ACHN (cell line): ENCODE measurements at places on chromosomes 12 and 14.

DNA sequence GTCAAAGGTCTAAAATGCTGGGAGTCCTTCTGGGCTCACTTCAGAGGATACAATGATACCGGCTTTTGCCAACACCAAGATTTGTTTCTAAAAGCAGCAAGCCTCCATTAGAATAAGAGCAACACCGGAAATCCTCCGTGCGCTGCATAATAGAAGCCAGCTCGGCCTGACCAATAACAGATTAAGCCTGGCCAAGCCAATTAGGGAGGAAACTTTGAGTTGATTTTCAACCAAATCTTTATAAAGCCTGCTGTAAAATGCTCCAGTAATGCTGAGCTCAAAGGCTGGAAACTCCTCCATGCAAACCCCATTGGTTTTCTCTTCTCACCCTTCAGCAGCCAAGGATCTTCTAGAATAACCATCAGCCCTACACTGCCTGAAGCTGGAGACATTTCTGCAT is 150.1 kb downstream of the NTF3 start:
- DNase-seq, result no peak

GRCh38 chr12:120094485-120094884 is 22.1 kb downstream of the RAB35 start:
- DNase-seq, result no peak

- DNase-seq, result no peak
Measured at GRCh38 chr14:102882226-102882906, 40.1 kb upstream of the AMN start.

DNA sequence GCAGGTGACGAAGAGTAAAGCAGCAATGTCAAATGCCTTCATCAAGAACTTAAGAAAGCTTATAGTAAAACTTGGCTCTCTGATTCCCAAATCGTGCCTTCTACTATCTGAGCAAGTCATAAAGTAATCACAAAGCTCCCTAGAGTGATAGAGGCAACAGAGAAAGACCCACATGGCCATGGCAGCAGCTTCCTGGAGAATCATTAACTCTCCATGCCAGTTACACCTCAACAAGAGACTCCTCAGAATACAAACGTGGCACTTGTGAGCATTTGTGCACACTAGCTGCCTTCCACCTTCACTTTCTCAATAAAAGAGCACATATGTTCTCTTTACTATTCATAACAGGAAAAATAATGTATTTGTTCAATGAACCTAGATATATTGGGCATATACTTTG is 48.0 kb downstream of the PLCZ1 start:
- no peak for DNase-seq

- DNase-seq, result no peak
Measured at GRCh38 chr12:10179776-10180181, 947 bp downstream of the TMEM52B start.

DNA sequence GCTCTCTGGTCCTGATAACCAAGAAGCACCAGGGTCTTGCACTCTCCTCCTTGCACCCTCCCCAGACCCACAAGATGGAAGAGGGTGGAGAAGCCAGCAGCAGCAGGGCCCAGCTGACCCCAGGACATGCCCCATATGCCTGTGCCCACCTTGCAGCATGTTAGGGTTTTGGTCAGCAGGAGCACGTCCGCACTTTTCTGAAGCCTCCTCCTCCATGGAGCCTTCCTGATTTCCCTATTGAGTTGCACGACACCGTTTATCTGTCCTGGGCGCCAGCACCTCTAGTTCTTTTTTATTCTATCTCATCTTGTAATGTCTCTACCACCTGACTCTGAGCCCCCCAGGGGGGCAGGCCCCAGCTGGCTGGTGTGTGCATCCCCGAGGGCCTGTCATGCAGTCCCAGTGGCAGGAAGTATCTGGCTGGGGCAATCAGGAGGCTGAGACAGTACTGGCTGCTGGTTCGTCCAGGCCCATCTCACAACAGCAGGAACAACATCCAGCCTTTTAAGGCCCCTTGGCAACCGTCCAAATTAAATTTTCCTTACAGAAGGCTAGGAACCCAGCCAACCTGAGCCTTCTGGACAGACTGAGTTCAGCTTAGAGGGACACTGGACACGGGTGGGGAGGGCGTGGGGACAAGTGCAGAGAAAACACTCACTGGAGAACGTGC is 39.6 kb downstream of the CCDC85C start:
- DNase-seq, result no peak

- peak; percentile 42 for DNase-seq
Measured at GRCh38 chr12:12008931-12009611, 61.7 kb upstream of the BCL2L14 start.

DNA sequence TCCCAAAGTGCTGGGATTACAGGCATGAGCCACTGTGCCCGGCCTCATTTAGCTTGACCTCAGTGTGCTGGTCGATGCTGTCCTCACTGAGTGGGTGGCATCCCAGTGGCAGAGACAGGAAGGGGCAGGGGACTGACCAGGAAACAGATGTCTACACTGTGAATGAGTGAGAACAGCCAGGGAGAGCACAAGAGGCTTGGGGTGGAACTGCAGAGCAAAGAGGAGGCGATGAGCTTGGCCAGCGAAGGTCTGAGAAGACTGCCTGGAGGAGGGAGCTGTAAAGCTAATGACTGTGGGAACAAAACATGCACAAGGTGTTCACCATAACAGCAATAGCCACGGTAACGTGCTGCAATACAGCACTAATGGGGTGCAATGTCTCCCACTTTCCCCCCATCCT is 57.2 kb upstream of the BEGAIN start:
- DNase-seq, result no peak

GRCh38 chr14:67319142-67319541 is 40.5 kb downstream of the ATP6V1D start:
- no peak for DNase-seq

- DNase-seq, result no peak
Measured at GRCh38 chr14:89340200-89341181, 76.5 kb downstream of the FOXN3 start.

DNA sequence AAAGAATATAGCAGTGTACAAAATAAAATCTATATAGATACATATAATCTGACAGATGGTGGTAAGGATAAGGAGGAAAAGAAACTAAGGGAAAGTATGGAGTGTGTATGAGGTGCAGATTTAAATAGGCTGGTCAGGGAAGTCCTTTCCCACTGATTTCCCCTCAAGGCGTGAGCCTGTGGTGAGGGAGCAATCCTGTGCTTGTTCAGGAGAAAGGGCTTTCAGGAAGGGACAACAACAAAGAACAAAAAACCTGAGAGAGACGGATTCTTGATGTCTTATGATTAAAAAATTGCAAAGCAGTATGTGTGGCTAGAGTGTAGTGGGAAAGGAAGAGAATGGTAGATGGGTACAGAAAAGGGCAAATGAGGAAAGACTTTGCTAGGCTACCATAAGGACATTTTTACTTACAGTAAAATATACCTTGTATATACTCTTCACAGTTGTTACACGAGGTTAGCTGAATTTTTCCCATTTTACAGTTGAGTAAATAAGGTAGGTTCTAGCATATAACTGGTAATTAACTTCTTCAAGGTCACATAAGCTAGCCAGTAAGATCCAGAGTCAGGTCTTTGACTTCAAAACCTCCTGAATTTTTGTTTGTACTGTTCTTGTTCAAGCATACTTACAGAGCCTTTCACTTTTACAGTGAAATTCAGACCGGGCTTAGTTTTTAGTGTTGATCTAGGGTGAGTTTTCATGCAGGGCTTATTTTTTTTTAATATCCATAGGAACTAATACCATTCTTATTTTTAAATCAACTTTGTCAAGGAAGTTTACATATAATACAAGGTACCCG is 15.6 kb downstream of the CNOT2 start:
- DNase-seq, result no peak

- no peak for DNase-seq
Measured at GRCh38 chr14:103138301-103139131, 15.3 kb downstream of the TNFAIP2 start.

- no peak for DNase-seq
Measured at GRCh38 chr12:113266106-113266895, 45.0 kb downstream of the TPCN1 start.

GRCh38 chr12:52264435-52264825 is 10.0 kb upstream of the KRT86 start:
- no peak for DNase-seq

DNA sequence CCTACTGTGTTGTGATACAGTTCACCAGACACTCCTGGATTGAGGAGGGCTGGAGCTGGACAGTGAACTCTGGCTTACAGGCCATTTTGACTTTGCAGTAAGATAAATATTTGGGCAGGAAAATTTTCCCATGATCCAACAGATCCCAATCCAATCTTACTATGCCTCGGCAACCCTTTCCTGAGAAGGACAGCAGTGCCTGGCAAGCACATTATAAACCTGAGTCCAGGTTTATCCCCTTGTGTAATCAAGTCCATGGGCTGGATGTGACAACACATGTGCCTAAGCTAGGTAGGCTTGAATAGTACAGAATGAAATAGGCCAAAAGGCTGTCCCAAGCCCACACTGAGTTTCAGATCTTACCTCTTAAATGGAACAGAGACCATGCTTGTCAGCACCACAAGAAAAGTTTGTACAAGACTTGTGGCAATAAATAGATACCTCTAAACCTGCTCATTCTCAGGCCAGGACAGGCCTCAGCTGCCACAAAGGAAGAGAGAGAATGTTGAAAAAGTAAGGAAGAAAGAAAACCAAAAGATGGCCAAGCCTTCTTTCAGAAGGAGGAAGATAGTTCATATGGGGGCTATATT is 34.9 kb downstream of the CREBL2 start:
- DNase-seq, result no peak

DNA sequence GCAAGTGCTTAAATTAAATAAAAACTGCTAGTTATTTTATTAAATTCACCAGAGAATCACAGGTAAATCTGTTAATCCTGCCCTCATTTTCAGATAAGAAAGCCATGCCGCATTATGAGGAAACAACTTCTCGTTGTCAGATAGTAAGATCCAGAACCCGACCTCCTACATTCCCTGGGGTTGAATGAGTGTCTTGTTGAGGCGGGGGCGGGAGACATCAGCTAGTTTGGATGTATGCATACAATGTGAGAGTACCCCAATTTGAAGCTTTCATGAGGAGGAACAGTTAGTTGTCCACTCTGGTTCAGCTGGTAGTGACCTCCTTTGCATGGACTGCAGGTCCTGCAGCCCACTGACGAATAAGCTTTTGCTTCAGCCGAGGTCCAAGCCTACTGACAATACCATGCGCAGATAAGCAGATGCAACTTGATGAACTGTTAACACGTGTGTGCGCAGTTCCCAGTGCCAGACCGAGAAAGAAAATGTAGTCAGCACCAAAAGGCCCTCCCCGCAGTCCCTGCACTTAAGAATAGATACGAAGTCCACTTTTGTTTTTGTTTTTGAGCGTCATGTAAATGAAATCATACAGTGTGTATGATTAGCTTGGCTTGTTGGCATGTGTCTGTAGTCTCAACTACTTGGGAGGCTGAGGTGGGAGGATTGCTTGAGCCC is 34.9 kb downstream of the EVL start:
- DNase-seq, result no peak

GRCh38 chr14:54769951-54770863 is 132.4 kb downstream of the GCH1 start:
- no peak for DNase-seq

- DNase-seq, result no peak
Measured at GRCh38 chr14:42628602-42629001, 1021.9 kb downstream of the LRFN5 start.

DNA sequence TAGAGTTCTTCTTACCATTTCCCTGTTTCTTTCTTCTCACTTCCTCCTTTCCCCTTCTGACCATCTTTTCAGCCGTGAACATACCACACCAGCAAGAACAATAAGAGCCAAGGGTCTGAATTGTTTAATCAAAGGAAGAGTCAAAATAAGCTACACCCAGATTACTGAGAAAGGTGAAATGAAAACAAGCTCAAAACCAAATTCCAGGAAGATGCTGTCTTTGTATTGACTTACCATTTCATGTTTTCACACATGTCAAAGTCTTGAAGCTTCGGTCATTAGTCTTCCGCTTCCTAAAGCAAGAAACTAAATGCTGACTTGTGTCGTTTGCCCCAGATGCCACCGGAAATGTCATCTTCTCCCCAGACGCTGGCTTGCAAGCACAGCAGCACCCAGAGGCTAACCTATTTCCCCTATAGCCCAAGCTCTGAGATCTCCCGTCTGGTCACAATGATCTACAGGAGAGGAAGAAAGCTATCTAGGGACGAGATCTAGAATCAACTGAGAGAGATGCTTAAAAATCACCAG is 136.5 kb upstream of the AMIGO2 start:
- DNase-seq, result no peak

GRCh38 chr12:109200825-109201495 is 84.6 kb downstream of the ACACB start:
- DNase-seq, result no peak

- peak; percentile 35 for DNase-seq
Measured at GRCh38 chr14:32635061-32635719, 303.5 kb upstream of the NPAS3 start.

DNA sequence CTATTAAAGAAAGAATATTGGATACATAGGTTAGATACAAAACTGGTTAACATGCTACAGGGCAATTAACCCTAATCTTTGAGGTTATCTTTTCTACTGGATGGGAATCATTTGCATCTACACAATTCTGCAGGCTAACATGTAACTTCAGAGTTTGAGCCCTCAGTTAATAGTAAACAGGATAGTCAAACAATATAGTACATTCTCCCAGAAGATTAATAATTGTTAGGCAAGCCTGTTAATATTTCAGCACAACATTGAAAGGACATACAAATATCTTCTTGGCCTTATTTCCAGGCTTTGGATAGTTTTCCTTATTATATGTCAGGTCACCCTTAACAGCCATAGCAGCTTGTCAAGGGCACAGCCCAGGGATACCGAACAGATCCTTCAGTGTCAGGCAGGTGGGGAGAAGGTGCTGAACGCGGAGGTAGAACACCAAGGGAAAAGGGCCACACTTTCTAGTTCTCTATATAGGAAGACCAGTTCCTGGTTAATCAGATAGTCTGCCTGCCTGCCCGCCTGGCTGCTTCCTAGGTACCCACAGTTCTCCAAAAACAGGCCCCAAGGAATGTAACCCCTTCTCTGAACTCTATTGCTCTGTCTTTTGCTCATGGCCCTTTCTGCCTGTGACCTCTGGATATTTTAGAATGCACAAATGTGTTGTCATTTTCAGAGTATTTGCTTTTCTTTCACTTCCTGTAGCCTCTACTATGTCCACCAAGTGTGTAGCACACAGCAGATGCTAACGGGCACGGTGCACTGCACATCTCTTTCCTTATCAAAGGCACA is 256.0 kb downstream of the PCNX1 start:
- DNase-seq, result peak; percentile 54

DNA sequence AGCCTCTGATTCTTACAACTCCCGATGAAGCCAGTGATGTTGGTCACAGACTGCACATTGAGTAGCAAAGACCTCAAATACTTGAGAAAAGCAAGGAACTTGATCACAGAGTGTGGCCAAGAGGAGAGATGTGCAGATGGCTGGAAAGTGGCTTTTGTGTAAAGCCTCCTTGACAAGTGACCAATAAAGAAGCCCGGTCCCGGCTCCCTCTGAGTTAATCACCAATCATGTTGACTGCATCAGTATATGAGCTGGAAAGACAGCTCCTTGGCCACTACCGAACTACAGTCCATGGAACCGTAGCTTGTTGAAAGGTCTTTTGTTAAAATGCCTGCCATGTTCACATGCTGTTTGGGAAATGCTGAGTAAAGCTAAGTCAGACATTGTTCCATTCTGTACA is 23.7 kb upstream of the SERPINA6 start:
- peak; percentile 3 for DNase-seq

GRCh38 chr14:95541932-95542930 is 7.4 kb downstream of the GLRX5 start:
- DNase-seq, result no peak
